NK-92 treated with Interleukin-12 subunit alpha and Interleukin-12 subunit beta, amount 100 ng/mL, for 24 hours (cell line): ENCODE measurements at places on chromosomes 7 and 10.

DNA sequence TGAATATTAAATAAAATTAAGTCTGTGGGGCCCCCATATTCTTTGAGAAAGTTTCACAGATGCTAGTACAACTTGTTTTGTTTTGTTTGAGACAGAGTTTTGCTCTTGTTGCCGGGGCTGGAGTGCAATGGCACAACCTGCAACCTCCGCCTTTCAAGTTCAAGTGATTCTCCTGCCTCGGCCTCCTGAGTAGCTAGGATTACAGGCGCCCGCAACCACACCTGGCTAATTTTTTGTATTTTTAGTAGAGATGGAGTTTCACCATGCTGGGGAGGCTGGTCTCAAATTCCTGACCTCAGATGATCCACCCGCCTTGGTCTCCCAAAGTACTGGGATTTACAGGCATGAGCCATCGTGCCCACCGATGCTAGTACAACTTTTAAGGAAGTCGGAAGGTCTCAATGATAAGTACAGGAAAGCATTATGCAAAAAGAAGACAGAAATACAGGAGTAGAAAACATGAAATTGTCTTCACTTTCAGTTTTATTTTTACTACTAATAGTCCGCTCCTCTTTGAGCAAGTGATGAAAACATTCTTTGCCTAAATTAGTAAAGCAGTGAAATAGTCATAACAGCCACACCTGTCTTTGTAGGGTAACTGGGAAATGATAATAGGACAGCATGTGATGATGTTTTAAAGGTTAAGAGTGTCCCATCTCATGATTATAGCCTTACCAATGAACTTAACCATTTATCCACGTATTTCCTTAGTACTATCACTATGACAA, 147.5 kb downstream of the SEMA3D start:
- DNase-seq, result no peak

DNA sequence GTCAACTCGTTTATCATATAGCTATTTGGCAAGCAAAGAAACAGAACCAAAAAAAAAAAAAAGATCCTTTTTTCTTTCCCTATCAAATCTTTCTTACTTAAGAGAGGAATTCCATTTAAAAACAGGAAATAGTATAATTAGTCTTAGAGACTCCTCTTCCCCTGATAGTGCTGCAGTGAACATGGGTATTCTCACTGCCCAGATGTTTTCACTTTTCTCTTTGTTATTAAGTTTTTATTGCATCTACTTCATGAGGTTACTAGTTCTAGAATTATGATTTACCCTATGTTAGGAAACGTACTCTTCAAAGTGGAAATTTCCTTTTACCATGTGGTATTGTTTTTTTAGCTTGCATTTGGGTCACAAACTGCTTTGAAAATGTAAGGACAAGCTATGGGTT, 8.5 kb downstream of the CASP2 start:
- DNase-seq, result no peak

- DNase-seq, result no peak
Measured at GRCh38 chr10:102523250-102524029, 19.7 kb downstream of the SUFU start.

DNA sequence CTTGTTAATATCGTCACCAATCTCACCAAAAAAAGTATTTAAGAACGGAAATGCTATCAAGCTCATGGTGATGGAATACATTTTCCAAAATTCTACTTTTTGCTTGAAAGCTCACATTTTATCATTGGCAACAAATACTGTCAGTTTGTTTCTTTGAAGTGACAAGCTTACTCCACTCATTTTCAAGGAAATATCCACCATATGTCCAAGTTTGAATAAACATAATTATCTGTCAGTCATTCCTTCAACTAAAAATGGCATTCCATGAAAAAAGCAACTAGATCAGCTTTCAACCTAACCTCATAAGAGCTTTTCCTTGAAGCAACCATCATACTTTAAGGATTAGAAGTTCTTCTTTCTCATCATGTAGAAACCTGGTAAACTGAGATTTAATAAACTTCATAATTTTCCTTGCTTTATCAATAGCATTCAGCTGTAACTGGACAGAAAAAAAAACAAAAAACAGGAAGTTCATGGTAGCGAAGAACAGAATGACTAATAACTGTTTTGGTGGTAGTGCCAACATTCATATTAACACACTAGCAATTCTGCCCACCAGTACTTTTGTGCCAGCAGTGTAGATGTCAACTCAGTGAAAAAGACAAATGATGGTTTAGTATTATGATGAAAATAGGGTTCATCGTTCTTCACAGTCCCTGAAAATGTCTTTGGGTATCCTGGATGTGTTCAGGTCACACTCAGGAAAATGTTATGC, 764.9 kb downstream of the GRM8 start:
- DNase-seq, result no peak

- DNase-seq, result no peak
Measured at GRCh38 chr7:157731126-157731525, 394.3 kb downstream of the DNAJB6 start.

DNA sequence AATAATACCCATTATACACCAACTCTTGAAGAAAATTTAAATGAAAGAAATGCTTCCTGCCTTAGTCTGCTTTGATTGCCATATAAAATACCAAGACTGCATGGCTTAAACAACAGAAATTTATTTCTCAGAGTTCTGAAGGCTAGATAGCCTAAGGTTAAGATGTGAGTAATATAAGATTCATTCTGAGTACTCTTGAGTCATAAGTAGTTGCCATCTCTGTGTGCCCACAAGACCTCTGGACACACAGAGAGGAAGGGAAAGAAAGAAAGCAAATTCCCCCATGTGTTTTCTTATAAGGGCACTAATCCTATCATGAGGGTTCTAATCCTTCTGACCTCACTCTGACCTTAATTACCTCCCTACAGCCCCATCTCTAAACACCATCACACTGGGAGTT, 201.2 kb downstream of the PTN start:
- no peak for DNase-seq

GRCh38 chr10:98659951-98660350, 213.2 kb upstream of the HPS1 start:
- no peak for DNase-seq

DNA sequence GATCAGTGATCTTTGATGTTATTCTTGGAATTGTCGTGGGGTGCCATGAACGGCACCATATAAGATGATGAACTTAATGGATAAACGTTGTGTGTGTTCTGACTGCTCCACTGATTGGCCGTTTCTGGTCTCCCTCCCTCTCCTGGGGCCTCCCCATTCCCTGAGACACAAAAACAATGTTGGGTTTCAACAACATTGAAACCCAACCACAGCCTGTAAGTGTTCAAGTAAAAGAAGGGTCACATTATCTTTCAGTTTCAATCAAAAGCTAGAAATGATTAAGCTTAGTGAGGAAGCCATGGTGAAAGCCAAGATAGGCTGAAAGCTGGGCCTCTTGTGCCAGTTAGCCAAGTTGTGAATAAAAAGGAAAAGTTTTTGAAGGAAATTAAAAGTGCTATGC, 19.5 kb downstream of the EN2 start:
- DNase-seq, result no peak

DNA sequence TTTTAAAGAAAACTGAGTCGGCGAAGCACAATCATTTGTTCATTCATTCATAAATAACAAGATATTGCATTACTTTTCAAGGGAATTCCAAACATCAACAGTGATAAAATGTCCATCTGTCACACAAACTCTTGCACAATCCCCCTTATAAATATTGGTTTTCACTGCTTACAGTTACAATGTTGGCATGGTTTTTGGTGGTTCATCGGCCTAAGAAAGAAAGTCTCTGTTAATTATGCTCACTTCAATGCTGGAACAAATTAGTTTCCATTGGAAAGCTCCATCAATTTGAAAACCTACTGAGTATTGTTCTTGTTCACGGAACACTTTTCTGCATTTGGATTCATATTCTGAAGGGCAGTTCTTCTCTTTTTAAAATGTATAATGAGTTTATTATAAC, 188.5 kb downstream of the JAZF1 start:
- no peak for DNase-seq
